ENCODE measurements at places on chromosomes 4 and X.

- DNase-seq, result no peak
These were observed 17.0 kb downstream of the MRFAP1 start for GRCh38 chr4:6657242-6658208.

DNA sequence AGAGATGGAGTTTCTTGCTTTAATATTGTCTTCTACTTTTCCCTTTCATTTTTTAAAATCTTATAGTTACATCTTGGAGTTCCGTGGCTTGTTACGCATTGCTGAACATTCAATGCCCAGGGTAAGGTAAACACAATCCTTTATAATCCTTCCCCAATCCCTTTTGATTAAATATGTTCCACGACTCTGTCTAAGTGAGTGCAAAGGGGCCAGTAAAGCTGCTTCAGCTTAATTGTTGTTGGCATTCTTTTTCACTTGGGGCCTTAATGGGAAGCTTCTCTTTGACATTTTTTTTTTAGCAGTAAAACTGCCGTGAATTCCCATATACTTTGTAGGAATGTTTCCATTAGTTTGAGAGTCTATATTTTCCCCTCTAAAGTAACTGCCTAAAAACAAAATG, 1028.1 kb downstream of the C4orf33 start:
- peak; percentile 32 for DNase-seq

GRCh38 chr4:29734343-29735213, 985.6 kb upstream of the PCDH7 start:
- peak; percentile 41 for DNase-seq

DNA sequence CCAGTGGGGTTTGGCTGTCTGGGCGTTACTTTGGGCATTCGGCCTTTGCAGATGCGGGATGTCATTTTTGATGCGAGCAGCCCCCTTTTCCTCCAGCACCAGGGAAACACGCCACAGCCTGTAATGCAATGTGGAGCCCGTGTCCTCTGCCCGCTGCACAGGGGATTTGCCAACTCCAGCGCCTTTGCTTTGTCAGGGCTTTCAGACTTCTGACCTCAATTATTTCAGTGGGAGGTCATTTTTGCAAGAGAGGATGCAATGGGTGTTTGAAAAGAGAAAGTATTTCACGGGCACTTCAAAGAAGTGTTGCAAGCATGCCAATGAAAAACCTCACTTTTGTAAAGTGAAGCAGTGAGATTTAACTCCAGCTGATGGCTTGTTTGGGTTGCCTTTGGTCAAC, 11.5 kb downstream of the CLCN4 start:
- DNase-seq, result no peak

GRCh38 chrX:39731735-39732134, 366.0 kb downstream of the BCOR start:
- no peak for DNase-seq

- peak; percentile 29 for DNase-seq
These were observed 301.9 kb downstream of the BMPR1B start for GRCh38 chr4:95059663-95060062.

GRCh38 chr4:150251752-150252190, 173.5 kb downstream of the DCLK2 start:
- DNase-seq, result no peak

DNA sequence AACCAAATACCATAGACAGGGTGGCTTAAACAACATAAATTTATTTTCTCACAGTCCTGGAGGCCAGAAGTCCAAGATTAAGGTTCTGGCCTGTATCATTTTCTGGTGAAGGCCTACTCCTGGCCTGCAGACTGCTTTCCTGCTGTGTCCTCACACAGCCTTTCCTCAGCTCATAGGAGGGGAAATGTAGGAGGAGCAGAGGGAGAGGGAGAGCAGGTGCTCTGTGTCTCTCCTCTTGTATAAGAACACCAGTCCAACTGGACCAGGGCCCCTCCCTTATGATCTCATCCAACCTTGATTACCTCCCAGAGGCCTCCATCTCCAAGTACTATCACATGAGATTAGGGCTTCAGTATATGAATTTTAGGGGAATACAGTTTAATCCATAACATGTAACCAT, 34.3 kb downstream of the RAPGEF2 start:
- no peak for DNase-seq

- DNase-seq, result no peak
These were observed 897.8 kb downstream of the CENPC start for GRCh38 chr4:66647476-66647875.

GRCh38 chrX:19177721-19178120, 55.5 kb upstream of the ADGRG2 start:
- no peak for DNase-seq

DNA sequence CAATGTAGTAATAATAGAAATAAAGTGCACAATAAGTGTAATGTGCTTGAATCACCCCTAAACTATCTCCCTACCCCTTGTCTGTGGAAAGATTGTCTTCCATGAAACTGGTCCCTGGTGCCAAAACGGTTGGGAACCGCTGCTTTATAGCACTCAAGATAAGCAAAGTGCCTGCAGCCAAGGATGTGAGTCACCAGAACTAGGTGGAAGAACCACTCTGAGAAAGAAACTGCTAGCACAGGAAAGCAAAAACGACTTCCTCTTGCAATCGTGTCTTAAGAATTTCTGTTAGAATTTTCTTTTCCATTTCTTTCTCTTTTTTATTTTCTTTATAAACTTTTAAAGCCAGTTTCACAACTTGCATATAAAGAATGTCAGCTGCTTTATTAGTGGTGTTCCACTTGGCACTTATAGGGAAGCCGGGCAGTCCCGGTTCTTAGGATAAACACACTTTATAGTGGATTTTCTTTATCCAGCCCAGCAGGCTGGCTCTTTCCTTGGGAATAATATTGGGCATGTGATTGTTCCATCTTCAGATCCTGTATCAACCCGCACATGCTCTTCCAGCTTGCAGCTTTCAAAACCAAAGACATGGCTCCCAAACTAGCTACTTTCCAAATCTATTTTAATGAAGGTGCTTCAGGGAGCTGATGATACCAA, 32.3 kb upstream of the CXCL8 start:
- DNase-seq, result no peak

GRCh38 chrX:118522230-118522926, 26.8 kb downstream of the DOCK11 start:
- no peak for DNase-seq

GRCh38 chr4:3532751-3533422, 665 bp upstream of the LRPAP1 start:
- DNase-seq, result no peak

GRCh38 chr4:144421056-144421455, 224.9 kb upstream of the HHIP start:
- no peak for DNase-seq

GRCh38 chr4:102629673-102630072, 128.5 kb downstream of the NFKB1 start:
- DNase-seq, result no peak

- DNase-seq, result no peak
These were observed 200.4 kb downstream of the PTTG2 start for GRCh38 chr4:38160487-38161207.

- no peak for DNase-seq
These were observed 29.7 kb upstream of the HPSE start for GRCh38 chr4:83364312-83364711.

- DNase-seq, result no peak
These were observed 182.8 kb downstream of the IDS start for GRCh38 chrX:149322316-149322715.

DNA sequence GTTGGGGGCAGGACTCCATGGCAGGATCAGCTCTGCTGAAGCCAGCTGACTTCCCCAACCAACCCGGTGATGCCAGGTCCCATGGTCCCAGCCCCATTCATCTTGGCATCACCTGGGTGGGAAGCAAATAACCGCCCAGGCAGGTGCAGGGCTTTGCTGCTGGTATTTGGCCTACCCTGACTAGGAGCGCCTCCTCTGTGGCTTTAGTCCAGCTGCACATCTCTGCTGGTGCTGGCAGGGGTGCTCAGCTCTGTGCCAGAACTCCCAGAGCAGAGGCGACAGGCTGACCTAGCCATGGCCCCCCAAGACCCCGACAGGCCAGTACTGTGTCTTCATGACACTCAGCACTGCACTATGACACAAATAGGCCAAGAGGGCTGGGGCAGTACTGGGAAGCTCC, 64.4 kb downstream of the STARD8 start:
- DNase-seq, result no peak
